ENCODE measurements at places on chromosomes 2 and 18.

DNA sequence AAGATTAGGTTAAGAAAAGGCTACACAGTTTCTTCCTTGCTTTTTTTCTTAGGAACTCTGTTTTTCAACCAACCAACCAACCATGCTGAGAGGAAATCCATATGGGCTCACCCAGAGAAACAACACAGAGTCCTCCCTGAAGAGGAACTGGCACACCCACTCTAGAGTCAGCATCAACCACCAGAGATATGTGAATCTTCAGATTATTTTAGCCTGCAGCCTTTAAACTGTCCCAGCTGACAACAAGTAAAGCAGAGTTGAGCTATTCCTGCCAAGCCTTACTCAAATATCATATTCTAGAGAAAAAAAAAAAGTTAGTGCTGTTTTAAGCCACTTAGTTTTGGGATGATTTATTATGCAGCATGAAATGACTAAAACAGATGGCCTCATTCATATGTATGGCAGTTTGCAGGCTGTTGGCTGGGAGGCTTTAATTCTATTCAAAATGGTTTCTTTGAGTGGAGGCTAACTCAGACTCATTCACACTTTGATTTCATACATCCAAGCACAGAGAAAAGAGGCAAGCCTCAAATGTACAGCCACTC lies 1637.7 kb upstream of the LRRTM1 start:
- no peak for DNase-seq

DNA sequence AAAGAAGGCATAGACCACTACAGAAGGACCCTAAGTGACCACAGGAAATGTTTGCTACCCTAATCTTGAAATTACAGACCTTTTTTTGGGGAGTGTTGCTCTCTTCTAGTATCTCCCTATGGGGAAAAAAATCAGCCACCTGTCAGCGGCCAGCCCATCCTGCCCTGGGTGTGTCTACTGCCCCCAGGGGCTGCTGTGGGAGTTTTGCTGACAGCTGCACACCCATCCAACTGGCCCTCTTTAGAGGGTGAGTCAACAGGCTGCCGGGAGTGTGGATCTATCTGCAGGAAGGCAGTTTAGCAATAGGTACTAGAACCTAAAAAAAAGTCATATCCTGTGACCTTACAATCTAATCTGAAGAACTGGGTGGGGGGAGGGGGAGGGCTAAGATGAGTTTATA lies 796 bp upstream of the DYSF start:
- DNase-seq: peak; percentile 58

GRCh38 chr2:3186766-3187165 lies 190.9 kb downstream of the EIPR1 start:
- no peak for DNase-seq

DNA sequence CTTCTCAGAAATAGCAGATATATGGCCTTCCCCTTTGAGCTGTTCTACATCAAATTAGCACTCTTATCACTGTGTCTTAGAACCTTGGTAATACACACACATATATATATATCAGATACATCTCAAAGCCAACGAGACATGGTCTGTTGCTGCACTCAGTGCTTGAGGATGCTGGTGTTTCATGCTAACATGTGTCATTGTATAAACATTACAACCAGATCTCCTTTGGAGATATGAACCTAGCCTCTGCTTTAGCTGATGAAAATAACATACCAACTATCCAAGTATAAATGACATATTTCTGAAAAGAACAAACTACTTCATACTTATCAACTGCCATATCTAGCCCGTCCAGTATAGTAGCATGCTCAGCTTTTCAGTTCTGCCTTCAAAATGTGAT lies 226.7 kb upstream of the HNRNPA3 start:
- DNase-seq: no peak

DNA sequence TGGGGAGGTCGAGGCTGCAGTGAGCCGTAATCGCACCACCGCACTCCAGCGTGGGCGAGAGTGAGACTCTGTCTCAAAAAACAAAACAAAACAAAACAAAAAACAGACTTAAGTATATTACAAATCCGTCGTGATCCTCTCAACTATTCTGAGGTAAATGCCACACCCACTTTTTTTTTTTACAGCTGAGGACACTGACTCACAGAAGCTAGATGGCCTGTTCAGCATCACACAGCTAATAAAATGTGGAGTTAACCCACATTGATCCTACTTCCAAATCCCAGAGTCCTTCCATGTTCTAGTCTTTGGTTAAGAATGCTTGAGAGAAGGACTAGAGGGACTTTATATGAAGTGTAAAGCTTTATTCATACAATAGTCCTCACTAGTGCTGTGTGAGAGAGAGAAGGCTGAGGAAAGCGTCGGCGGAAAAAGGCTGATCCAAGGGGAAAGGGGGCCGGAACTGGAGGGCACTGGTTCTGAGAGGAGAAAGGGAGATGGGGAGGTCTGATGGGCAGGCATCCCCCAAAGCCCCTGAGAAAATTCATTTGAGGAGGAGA lies 627 bp downstream of the RNF25 start:
- peak; percentile 18 for DNase-seq

- no peak for DNase-seq
Measured at GRCh38 chr18:35750929-35751328, 169.4 kb downstream of the GALNT1 start.

DNA sequence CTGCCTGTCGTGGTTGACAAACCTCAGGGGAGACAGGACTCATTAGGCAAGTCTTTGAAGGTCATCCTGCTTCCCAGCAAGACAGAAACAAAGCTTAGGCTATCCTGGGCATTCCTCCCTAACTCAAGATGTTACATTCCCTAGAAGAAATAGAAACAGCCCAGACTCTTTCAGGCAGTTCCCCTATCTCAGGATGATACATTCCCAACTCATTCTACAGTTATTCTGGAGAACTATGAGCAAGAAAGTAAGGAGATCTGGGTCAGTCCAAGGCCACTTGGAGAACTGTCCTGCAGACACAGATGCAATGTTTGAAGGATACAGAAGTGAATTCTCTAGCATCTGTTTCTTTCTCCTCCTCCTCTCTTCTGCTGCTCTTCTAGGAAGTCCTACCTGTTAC lies 220.1 kb upstream of the NCKAP5 start:
- DNase-seq: no peak
